Caudate nucleus (tissue), 63 donors: ENCODE measurements at places on chromosomes 5 and 9.

DNA sequence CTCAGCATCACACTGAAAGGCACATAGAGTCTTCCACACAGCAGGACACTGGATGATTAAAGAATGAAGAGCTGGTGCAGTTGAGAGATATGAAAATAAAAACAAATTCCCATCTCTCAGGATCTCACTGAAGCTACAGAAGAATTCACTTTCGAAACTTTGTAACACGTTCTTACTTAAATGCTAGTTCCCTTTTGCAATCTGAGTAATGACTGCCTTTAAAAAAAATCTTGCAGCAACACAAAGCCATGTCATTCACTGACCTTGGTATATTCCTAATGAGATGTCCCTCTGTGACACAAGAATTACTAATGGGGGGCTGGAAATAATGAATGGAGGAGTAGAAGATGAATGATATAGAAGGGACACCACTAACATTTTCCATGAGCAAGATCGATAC is 201.8 kb downstream of the GLIS3 start:
- DNase-seq = no peak

GRCh38 chr5:50975840-50976239 is 309.4 kb downstream of the PARP8 start:
- DNase-seq = no peak

DNA sequence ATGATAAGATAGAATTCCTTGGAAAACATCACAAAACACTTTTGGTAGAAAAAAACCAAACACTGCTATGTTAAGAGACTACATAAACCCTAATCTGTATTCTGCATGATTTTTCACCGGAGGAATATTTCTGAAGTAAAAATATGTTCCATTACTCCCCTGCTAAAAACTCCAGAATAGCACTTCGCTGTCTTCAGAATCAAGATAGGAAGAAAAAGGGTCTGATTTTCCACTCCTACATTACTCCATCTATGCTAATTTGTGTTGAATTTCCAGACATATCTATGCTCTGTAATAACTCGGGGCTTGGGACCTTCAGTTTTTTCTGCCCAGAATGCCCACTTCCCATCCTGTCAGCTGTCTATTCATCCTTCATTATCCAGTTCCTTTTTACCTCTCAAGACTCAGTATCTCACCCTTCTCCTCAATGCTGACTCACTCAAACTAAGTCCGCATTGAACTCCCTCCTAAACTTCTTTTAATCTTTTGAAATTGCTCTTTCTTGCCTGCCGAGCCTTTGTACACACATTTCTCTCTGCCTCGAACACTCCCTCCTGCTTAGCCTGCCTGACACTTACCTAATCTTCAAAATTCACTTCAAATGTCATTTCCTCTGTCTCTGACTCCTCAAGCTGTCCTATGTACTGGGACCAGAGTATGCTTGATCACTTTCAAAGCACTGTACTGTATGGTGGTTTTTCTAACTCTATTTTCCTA is 171.0 kb downstream of the ARRDC3 start:
- DNase-seq = no peak

DNA sequence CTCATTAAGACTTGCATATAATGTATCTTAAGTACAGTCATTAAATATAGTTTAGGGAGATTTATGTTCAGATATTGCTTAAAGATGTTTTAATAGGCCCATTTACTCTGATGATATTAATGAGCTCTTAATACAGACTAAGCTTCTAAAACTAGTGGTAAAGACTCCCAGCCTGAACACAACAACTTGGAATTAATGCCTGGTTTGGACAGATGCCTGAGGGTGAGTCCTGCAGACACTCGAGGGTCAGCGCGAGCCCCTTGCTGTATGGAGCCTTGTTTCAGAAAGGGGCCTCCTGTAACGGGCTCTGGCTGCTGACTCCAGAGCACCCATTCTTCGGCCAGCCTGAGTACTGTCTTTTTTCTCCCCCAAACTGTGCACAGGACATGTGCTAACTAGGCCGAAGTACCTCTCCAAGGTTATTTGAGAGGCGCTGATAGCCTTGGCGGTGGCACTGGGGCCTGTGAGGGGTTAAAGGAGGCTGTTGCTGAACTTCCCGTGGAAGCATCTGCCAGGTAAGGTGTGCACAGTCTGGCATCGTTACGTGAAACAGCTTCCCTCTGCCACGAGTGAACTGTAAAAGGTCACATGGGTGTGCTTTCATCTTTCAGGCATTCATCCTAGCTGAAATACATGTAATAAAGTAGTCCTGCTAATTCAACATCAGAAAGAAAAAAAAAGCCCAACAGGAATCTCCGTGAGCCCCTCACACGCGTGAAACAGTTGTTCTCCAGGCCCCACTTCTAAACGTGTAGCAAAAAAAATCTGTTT is 113.4 kb downstream of the MVB12B start:
- DNase-seq = no peak
